Activated naive CD4-positive, alpha-beta T cell treated with anti-CD3 and anti-CD28 coated beads for 36 hours (primary cell): ENCODE measurements at places on chromosomes 4 and X. TPM values are rescaled to one million over a fixed set of nuclear protein-coding genes. Genes with fewer than 3 reads are reported as not detected.
A peak's percentile ranks its signal among the peaks of the same experiment; 100 is the strongest.

PABPC4L gene
- total RNA-seq: not detected

- no peaks in the 10 kb centered on the region for H3K36me3 ChIP-seq
- no peak overlapping the region for H3K4me3 ChIP-seq
- H3K27ac ChIP-seq: no peak overlapping the region
- DNase-seq: no peak
Measured at GRCh38 chr4:151537687-151538086, 128.7 kb downstream of the FHIP1A start.

GRCh38 chr4:78520808-78521226 is 30.8 kb upstream of the ANXA3 start:
- H3K4me3 ChIP-seq: no peak overlapping the region
- H3K36me3 ChIP-seq: no peaks in the 10 kb centered on the region
- H3K27me3 ChIP-seq: peaks cover 2% of the 10 kb centered on the region
- H3K27ac ChIP-seq: no peak overlapping the region

DNA sequence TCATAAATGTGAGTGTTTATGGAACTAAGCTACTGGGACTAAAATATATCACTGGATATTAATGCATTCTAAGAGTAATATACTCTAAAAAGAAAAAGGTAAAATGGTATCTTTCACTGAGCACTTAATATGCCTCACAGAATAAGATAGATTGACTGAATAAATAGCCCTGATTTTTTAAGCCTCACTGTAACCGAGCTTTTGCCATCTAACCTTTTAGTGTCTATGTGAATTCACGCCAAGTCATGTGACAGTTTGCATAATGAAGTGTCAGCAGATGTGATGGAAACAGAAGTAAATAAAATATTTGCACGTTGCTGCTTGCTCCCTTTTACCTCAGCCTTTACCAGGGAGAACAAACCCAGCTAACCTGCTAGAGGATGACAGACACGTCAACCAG is 119.7 kb upstream of the NWD2 start:
- no peak for DNase-seq
- H3K27me3 ChIP-seq: no peaks in the 10 kb centered on the region
- no peak overlapping the region for H3K4me3 ChIP-seq
- no peak overlapping the region for H3K27ac ChIP-seq
- no peaks in the 10 kb centered on the region for H3K4me1 ChIP-seq
- H3K36me3 ChIP-seq: no peaks in the 10 kb centered on the region

DNA sequence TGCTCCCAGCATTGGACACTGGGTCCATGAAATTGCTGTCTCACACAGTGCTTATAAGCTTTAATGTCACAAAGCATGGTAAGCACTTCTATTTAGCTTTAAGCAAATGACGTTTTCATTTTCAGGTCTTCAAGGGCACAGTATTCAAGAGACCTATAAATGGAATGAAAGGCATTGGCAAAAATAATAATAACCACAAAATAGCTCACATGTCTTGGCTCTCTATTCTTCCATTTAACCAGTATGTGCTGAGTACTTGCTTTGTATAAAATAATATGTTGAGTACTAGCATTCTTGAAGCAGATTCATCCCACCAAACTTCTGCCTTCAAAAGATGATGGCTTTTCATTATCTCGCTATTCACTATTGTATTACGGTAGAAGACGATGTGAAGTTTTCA is 203.0 kb downstream of the ADAMTS3 start:
- H3K27ac ChIP-seq: no peak overlapping the region
- H3K4me1 ChIP-seq: no peaks in the 10 kb centered on the region
- DNase-seq: no peak
- no peak overlapping the region for H3K4me3 ChIP-seq
- no peaks in the 10 kb centered on the region for H3K27me3 ChIP-seq
- H3K36me3 ChIP-seq: no peaks in the 10 kb centered on the region

ZFP42 gene
- not detected for total RNA-seq

DNA sequence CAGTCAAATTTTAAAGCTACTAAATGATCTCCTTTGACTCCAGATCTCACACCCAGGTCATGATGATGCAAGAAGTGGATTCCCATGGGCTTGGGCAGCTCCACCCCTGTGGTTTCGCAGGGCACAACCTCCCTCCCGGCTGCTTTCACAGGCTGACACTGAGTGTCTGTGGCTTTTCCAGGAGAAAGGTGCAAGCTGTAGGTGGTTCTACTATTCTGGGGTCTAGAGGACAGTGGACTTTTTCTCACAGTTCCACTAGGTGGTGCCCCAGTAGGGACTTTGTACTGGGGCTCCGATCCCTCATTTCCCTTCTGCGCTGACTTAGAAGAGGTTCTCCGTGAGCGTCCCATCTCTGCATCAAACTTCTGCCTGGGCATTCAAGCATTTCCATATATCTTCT is 845.2 kb downstream of the PCDH18 start:
- H3K36me3 ChIP-seq: no peaks in the 10 kb centered on the region
- DNase-seq: no peak
- H3K4me3 ChIP-seq: no peak overlapping the region

- no peak for DNase-seq
- H3K4me3 ChIP-seq: no peak overlapping the region
- H3K27me3 ChIP-seq: peaks cover 5% of the 10 kb centered on the region
- no peaks in the 10 kb centered on the region for H3K4me1 ChIP-seq
- H3K27ac ChIP-seq: no peak overlapping the region
- H3K36me3 ChIP-seq: no peaks in the 10 kb centered on the region
Measured at GRCh38 chrX:2928191-2928582, 952 bp downstream of the ARSD start.

DNA sequence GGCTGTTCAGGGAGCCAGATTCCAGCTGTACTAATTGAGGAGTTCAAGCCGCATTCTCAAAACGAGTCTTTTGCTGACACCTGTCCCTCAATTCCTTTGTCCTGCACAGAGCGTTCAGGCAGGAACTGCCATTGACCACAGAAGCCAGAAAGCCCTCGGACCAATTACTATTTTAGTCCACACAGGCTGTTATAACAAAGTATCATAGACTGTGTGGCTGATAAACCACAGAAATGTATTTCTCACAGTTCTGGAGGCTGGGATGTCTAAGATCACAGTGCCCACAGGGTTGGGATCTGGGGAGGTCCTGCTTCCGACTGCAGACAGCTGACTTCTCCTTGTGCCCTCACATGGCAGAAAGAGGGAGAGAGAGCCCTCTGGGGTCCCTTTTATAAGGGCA is 119.8 kb upstream of the ATP6AP2 start:
- no peak for DNase-seq
- H3K4me1 ChIP-seq: peaks cover 10% of the 10 kb centered on the region
- no peak overlapping the region for H3K4me3 ChIP-seq
- no peaks in the 10 kb centered on the region for H3K36me3 ChIP-seq
- H3K27me3 ChIP-seq: no peaks in the 10 kb centered on the region

- peak overlapping the region; percentile 99 for H3K4me3 ChIP-seq
- peaks cover 40% of the 10 kb centered on the region for H3K36me3 ChIP-seq
- DNase-seq: peak; percentile 41
- peaks cover 42% of the 10 kb centered on the region for H3K4me1 ChIP-seq
- H3K27me3 ChIP-seq: no peaks in the 10 kb centered on the region
Measured at GRCh38 chrX:2692221-2693112, 1.4 kb downstream of the CD99 start.

APOO gene
- 41.3 TPM for total RNA-seq

- H3K36me3 ChIP-seq: no peaks in the 10 kb centered on the region
- no peak overlapping the region for H3K4me3 ChIP-seq
Measured at GRCh38 chrX:12263211-12263610, 124.9 kb downstream of the FRMPD4 start.

DNA sequence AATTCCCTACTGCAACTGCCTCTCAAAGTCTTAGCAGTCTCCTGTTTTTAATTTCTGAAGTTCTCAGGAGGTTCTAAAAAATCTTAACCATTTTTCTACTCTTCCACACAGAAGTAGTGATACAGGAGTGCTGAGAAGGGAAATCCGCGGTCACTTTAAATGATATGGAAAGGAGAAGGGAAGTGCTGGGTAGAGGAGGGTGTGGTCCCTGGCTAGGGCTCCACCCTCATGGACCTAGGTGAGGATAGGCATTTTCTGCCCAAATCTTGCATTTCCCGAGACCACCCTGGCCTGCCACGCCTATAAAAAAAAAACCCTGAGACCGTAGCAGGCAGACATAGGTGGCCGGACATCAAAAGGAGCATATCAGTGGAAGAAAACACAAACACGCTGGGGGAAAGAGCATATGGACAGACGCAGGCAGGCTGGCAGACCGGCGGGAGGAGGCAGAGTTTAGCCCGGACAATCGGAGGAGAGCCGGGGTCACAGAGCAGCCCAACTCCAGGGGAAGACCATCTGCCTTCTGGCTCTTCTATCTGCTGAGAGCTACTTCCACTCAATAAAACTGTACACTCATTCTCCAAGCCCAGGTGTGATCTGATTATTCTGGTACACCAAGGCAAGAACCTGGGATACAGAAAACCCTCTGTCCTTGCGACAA is 85.7 kb downstream of the POU3F4 start:
- no peaks in the 10 kb centered on the region for H3K27me3 ChIP-seq
- DNase-seq: no peak

- peaks cover 70% of the 10 kb centered on the region for H3K4me1 ChIP-seq
- no peak for DNase-seq
- H3K27ac ChIP-seq: no peak overlapping the region
- H3K36me3 ChIP-seq: peaks cover 21% of the 10 kb centered on the region
- no peak overlapping the region for H3K4me3 ChIP-seq
Measured at GRCh38 chr4:6938237-6938636, 28.6 kb downstream of the TBC1D14 start.

PIM2 gene
- total RNA-seq: 648 TPM

VEGFD gene
- total RNA-seq: not detected

TDO2 gene
- not detected for total RNA-seq

HSFX2 gene
- not detected for total RNA-seq

DNA sequence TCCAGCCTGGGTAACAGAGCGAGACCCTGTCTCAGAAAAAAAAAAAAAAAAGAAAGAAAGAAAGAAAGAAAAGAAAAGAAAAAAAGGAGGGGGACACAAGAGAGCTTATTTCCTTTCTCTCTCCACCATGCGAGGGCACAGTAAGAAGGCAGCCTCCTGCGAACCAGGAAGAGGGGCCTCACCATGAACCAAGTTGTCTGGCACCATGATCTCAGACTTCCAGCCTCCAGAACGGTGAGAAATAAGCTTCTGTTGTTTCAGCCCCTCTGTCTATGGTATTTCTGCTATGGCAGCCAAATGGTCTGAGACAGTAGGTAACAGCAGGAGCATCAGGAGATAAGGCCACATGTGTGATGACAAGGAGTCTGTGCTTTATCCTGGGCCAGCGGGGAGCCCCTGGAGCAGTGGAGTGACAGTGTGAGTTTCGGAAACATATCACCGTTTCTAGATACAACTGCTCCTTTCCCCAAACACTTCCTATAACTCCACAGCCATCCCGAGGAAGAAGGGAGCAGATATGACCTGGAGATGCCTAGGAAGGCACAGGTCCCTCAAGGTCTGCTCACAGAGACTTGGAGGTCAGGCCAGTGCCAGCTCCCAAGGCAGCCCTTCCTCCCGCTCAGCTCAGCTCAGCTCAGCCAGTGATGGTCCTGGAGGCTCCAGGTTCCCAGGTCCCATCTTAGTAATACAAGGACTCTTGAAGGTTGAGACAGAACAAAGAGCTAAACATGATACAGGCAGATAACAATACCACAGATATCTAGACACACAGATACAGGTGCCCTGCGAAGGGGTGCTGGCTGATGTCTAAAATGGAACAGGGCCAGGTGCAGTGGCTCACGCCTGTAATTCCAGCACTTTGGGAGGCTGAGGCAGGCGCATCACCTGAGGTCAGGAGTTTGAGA is 17.7 kb downstream of the JAKMIP1 start:
- no peak overlapping the region for H3K4me3 ChIP-seq
- H3K27ac ChIP-seq: no peak overlapping the region
- DNase-seq: no peak
- H3K27me3 ChIP-seq: peaks cover 3% of the 10 kb centered on the region

- peaks cover 4% of the 10 kb centered on the region for H3K27me3 ChIP-seq
- no peak overlapping the region for H3K27ac ChIP-seq
- DNase-seq: no peak
Measured at GRCh38 chrX:112056476-112056875, 26.1 kb downstream of the TRPC5 start.

DNA sequence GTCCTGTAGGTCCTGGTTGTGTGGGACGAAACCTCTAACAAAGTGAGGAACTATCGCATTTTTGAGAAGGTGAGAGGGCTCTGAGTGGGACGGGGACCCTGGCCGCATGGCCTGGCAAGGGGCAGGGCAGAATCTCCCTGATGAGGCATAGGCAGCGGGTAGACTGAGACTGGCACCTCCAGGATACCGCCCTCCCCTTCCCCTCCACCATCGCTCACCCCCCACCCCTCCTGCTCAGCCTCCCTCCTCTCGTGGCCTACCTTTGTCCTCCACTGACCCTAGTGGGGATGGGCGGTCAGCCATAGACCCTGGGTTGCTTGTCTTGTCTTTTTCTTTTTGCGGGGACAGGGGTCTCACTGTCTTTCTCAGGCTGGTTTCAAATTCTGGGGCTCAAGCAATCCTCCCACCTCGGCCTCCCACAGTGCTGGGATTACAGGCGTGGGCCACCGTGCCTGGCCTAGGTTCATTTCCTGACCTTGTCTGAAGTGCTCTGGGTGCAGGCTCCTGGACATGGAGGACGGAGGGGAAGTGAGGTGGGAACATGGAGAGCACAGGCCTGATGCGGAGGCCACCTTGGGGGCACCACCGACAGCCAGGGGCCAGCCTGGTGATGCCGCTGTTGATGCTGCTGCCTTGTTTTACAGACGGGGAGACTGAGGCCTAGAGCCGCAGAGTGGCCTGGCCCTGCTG is 10.5 kb upstream of the ADD1 start:
- no peak overlapping the region for H3K4me3 ChIP-seq
- peaks cover 36% of the 10 kb centered on the region for H3K4me1 ChIP-seq
- DNase-seq: no peak
- peaks cover 18% of the 10 kb centered on the region for H3K36me3 ChIP-seq
- H3K27ac ChIP-seq: no peak overlapping the region
- no peaks in the 10 kb centered on the region for H3K27me3 ChIP-seq

GRCh38 chr4:67933038-67933437 is 30.3 kb downstream of the TMPRSS11A start:
- no peaks in the 10 kb centered on the region for H3K36me3 ChIP-seq
- no peak overlapping the region for H3K4me3 ChIP-seq
- H3K27me3 ChIP-seq: peaks cover 6% of the 10 kb centered on the region
- no peak overlapping the region for H3K27ac ChIP-seq
- H3K4me1 ChIP-seq: no peaks in the 10 kb centered on the region

DNA sequence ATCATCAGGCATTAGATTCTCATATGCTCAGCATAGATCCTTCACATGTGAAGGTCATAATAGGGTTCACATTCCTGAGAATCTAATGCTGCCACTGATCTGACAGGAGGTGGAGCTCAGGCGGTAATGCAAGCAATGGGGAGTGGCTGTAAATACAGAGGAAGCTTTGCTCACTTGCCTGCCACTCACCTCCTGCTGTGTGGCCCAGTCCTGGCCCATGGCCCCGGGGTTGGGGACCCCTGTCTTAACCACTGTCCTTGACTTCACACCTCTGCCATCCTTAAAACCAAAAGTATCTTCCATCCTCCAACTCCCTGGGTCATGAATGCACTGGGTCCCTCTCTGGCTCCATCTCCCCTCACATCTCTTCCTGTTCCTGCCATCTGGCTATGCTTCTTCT is 129.1 kb downstream of the HMX1 start:
- no peak for DNase-seq
- H3K27me3 ChIP-seq: no peaks in the 10 kb centered on the region
- H3K36me3 ChIP-seq: no peaks in the 10 kb centered on the region
- H3K4me1 ChIP-seq: no peaks in the 10 kb centered on the region

- no peak overlapping the region for H3K4me3 ChIP-seq
- DNase-seq: no peak
- H3K27ac ChIP-seq: no peak overlapping the region
- peaks cover 4% of the 10 kb centered on the region for H3K27me3 ChIP-seq
- no peaks in the 10 kb centered on the region for H3K36me3 ChIP-seq
- no peaks in the 10 kb centered on the region for H3K4me1 ChIP-seq
Measured at GRCh38 chr4:74758551-74759145, 35.7 kb downstream of the BTC start.

GRCh38 chr4:132059227-132059626 is 1089.9 kb upstream of the PCDH10 start:
- H3K27ac ChIP-seq: no peak overlapping the region
- H3K4me3 ChIP-seq: no peak overlapping the region
- DNase-seq: no peak
- H3K4me1 ChIP-seq: no peaks in the 10 kb centered on the region

DSPP gene
- not detected for total RNA-seq
